ENCODE measurements at places on chromosomes 3 and 15.
A peak's percentile ranks its signal among the peaks of the same experiment; 100 is the strongest.

- DNase-seq = no peak
Observed at GRCh38 chr15:57026016-57026592, 107.7 kb downstream of the TCF12 start.

- no peak for DNase-seq
Observed at GRCh38 chr3:111585217-111585616, 9.9 kb downstream of the ZBED2 start.

- DNase-seq = no peak
Observed at GRCh38 chr3:59782664-59783063, 732.8 kb upstream of the CFAP20DC start.

GRCh38 chr15:31552482-31553099 lies 226.0 kb downstream of the KLF13 start:
- no peak for DNase-seq

GRCh38 chr15:73991260-73991659 lies 835 bp downstream of the STOML1 start:
- no peak for DNase-seq

- no peak for DNase-seq
Observed at GRCh38 chr3:183924956-183925355, 40.3 kb upstream of the PARL start.

- no peak for DNase-seq
Observed at GRCh38 chr3:74351213-74351612, 263.2 kb downstream of the CNTN3 start.

DNA sequence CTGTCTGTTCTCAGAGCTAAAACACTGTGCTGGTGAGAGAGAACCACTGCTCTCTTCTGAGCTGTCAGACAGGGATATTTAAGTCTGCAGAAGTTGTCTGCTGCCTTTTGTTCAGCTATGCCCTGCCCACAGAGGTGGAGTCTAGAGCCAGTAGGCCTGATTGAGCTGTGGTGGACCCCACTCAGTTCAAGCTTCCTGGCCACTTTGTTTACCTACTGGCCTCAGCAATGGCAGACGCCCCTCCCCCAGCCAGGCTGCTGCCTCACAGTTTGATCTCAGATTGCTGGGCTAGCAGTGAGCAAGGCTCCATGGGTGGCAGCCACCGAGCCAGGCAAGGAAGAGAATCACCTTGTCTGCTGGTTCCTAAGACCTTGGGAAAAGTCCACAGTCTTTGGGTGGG lies 21.0 kb upstream of the CACNA1D start:
- DNase-seq = no peak

DNA sequence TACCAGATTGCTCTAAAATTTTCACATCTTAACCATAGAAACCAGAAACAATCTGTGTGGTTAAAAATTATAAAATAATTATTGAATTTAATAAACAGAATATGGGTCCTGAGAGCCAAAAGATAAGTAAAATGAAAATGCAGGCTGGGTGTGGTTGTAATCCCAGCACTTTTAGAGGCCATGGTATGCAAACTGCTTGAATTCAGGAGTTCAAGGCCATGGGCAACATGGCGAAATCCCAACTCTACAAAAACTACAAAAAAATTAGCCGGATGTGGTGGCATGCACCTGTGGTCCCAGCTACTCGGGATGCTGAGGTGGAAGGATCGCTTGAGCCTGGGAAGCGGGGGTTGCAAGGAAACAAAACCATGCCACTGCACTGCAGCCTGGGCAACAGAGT lies 236.1 kb downstream of the STAG1 start:
- DNase-seq = no peak

- DNase-seq = peak; percentile 30
Observed at GRCh38 chr3:23650371-23651140, 155.2 kb upstream of the UBE2E1 start.

DNA sequence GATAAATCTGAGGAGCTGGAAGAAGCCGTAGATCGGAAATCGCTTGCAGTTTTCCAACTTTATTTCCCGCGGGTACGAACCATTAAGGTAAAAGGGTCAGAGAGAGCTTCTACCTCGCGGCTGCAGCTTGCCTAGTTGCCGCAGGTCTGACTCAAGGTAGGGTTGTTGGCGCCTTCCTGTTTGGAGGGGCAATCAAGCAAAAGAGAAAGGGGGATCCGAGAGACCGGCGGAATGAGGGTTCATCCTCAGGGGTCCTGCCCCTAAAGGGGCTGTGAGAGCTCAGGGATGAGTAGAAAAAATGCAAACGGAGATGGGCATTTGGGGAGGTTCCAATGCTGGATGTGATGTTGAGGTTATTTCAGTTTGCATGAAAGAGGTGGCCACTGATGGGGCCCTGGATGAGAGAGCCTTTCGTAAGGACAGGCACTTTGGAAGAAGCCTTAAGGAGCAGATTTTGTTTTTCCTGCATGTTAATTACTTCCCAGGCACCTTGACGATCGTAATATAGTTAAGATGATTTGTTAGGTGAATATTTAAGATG lies 265.4 kb downstream of the CGGBP1 start:
- DNase-seq = no peak

DNA sequence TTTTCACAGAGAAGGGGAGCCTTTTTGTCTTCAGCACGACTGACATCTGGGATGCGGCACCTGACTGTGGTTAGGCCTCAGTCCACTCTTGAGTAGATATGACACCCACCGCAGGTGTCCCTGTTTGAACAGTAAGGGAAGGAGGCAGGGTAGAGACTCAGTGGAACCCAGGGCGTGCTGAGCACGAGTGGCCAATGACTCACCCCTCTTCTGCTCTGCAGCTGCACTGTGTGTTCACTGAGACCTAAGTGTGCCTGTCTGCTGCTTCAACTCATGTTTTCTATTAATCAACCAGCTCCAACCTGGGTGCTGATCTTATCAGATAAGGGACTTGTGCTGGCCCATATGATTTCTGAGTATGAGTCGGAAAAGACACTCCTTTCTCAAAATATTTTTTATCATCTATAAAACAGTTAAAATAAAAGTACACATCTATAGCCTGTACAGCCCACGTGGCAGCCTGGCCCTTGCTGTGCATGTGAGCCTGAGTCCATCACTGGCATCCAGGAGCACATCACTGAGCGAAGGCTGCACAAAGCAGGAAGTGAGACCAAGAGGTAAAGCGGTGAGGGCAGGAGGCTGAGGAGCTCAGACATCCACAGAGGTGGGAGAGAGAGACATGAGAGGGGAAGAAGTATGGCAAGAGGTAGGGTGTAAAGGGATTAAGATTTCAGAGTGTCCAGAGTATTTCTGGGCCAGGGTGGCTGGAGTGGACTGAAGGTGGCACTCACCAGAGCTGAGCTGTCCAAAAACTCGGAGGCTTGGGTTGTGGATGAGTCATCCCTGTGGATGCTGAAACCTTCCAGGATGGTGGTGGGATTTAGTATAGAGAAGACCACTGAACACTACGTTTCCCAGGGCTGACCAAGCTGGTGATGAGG lies 49.2 kb downstream of the SLC41A3 start:
- no peak for DNase-seq

DNA sequence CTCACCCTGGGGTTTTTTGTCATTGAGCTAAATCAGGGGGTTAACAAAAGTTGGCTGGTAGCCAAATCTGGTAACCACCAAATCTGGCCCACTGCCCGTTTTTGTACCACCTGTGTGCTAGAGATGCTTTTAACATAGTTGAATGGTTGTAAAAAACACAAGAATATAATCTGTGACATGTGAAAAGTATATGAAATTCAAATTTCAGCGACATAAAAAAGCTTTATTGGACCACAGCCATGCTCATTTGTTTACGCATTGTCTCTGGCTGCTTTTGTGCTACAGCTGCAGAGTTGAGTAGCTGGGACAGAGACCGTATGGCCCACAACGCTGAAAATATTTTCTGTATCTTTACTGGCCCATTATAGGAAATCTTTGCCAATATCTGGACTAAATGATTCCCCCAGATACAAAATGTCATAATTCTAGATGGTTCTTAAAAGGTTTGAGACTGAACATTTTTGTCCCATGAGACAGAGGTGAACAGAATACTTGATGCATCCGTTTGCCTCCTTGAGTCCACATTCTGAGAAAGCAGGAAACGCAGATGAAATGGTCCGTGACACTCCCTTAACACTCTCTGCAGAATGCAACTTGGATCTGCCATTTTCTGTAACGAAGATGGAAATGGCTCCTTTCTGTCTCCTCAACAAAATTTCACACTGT lies 120.9 kb upstream of the PDZRN3 start:
- DNase-seq = no peak

DNA sequence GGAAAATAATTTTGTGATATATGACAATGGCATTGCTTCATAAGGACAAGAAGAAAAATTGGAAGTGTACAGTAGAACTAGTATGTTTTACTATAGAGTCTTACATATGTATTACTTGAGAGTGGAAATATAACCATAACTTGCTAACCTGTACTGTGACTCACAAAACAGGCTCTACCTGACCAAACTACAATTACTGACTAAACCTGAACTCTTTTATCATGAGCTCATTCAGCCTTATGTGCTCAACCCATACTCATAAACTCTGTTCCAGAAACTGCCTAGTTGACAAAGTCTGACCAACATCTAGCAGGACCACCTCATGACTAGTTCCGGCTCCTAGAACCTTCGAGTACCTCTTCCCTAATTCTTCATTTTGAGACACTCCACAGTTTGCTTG lies 6.3 kb downstream of the CDIN1 start:
- no peak for DNase-seq

DNA sequence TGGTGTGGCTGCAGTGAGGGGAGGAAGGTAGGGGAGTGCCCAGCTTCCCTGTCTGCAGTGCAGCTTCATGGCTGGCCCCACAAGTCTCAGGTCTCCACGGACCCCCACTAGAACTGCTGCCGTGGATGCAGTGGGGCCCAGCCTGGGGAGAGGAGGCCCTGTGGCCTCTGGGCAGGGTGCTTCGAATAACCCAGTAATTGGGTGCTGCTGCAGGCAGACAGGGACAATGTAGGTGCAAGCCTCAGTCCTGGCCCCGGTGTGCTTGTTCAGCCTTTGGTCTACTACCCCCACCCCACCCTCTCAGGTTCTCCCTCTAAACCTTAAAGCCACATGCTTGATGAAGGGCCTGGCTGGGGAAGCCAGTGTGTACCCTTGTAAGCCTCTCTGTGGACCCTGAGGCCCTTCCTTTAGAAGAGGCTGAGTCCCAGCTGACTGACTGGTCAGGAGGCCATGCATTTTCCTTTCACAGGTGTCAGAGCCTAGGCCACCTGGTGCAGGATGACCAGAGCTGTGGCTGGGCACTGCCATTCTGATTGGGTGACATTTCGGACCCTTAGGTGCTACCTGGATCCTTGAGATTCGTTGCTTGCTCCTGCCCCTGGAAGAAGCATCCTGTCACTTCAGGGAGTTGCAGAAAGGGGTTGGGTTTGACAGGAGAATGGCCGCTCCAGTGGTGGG lies 21.1 kb upstream of the EXOG start:
- no peak for DNase-seq

- DNase-seq = no peak
Observed at GRCh38 chr3:159249472-159250174, 447.8 kb downstream of the MFSD1 start.

DNA sequence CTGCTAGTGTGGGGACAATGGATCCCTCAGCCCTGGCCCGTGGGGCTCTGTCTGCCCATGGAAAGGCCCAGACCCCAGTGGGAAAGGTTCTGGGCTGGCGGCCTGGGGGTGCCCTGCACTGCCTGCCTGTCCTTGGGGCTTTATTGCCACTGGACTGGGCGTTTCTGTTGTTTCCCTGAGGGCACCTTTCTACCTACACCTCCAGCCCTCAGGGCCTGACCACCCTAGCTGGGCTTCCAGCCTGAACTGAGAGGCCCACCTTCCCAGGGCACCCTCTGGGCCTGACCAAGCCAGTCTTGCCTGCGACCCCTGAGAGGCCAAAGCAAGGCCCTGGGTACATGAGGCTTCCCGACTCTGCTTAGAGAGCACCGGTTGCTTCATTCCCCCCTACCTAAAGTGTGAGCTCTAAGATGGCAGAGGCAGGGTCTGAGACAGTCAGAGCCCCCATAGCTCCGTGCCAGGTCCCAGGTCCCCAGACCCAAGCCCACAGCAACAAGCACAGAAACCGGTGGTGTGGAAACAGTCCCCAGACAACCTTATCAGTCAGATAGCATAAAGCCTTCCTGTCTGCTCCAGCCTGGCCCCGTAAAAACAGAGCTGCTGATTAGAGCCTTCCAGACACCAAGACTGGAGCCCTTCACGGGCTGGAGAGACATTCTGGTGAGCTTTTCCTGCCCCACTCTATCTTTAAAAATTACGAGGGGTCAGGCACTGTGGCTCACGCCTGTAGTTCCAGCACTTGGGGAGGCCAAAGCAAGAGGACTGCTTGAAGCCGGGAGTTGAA lies 102.8 kb downstream of the CHSY1 start:
- no peak for DNase-seq

DNA sequence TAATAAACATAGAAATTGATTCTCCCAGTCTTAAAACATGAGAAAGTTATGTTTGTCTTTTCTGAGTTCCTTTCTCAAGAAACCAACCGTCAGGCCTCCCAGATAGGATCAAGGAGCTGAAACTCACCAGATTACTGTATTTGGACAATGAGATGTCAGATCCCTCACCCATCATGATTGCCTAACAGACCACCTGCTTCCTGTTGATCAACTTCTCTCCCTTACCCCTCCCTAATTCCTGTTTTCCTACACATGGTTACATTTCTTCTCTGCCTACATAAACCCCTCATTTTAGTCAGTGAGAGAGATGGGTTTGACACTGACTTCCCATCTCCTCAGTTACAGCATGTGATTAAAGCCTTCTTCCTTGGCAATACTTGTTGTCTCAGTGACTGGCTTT lies 917.5 kb downstream of the FHIT start:
- DNase-seq = no peak

GRCh38 chr15:39108021-39108420 lies 472.9 kb upstream of the THBS1 start:
- no peak for DNase-seq

DNA sequence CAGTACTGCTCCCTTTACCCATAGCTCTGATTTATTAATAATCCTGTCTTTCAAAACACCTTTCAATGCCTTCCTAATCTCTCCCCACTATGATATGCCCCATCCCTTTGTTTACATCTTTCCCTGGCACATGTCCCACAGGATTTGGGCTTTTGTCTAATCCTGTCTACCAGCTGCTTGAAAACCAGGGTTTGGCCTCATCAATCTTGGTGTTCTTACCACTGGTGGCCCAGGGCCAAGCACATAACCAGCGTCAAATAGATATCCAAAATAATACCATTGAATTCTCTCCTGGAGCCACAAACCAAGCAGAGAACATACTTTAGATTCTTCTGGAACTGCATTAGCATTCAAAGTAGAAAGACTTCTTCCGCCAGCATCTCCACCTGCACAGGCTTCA lies 104.8 kb upstream of the PPP2R3A start:
- no peak for DNase-seq

DNA sequence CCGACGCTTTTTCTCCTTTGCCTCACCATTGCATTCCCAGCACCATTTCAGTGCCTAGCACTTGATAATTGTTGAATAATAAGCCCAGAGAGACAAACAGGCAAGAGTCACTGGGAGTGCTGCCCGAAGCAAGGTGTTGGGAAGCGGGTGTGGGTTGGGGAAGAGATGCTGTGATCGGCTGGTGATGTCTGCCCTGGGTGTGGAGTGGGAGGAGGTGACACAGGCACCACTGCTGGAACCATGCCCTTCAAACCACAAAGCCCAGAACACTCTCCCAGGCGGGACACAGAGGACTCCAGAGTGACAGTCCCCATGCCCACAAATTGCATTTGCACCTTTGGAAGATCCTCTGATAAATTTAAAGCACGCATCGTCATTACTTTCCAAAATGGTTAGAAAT lies 148.2 kb downstream of the CHSY1 start:
- DNase-seq = no peak
